ENCODE measurements at places on chromosomes 5 and 9.

- DNase-seq, result no peak
These were observed 43.6 kb upstream of the SYNPO start for GRCh38 chr5:150596826-150597225.

GRCh38 chr9:104779334-104779733 lies 15.4 kb downstream of the NIPSNAP3B start:
- no peak for DNase-seq

GRCh38 chr5:155792873-155793272 lies 534.1 kb upstream of the SGCD start:
- no peak for DNase-seq

DNA sequence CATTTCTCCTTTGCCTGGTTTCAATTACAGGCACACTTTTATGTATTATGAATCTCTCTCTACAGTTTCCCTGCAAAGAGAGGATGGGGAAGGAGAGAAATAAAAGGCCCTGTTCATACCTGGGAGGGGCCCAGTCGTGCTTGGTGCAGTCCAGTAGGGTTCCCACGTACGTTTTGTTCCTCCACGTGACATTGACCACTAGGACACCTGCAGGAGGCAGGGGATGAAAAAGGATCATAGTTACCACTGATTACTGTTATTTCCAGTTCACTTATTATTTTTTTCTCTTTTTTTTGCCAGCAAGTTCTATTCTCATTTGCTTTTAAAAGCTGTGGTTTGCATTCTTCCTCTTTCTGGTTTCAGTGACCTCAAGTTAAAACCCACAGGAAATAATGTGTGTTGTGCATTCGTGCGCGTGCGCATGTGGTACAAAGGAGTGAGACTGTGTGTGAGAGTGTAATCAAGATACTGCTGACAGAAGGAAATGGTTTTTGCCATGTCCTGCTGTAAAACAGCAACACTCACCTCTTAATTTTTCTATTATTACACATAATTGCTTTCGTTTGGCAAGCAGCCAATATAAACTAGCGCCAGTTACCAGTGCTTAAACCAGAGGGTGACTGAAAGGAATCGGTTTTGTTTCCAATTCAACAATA lies 96.8 kb downstream of the ZNF608 start:
- peak; percentile 84 for DNase-seq

GRCh38 chr5:117701062-117701461 lies 1126.4 kb upstream of the SEMA6A start:
- DNase-seq, result no peak

DNA sequence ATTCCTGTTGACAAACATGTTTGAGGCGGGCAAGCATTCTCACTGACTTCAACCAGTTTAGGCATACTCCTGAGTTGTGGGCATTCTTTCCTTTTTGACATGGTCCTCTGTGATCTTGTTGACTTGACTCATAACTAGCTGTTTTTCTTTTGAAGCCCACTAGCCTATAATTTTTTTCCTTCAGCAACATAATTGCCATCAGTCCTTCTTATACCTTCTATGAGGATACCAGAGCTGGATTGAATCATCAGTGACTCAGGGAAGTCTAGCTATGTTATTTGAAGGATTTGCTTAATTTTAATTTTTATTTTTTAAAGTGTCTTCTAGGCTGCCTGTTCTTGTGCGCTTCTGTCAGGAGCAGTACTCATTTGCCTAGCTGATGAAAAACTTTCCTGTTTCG lies 259.5 kb downstream of the NR3C1 start:
- DNase-seq, result no peak

DNA sequence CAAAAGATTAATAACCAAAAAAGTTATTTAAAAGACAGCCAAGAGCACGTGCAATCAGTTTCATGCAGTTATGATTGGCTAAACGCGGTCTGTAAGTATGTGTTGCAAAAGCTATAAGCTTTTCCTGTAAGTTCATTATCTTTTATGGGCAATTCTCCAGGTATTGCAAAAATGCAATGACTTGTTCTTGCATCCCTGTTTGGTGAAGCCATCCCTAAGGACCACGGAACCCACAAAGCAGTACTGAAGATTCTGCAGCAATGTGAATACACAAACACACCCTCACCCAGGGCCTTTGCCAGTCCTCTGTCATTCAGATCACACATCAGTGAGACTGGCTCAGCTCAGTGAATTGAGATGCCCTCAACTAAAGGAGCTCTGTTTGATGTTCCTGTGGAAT lies 11.4 kb downstream of the GCNT4 start:
- DNase-seq, result no peak

DNA sequence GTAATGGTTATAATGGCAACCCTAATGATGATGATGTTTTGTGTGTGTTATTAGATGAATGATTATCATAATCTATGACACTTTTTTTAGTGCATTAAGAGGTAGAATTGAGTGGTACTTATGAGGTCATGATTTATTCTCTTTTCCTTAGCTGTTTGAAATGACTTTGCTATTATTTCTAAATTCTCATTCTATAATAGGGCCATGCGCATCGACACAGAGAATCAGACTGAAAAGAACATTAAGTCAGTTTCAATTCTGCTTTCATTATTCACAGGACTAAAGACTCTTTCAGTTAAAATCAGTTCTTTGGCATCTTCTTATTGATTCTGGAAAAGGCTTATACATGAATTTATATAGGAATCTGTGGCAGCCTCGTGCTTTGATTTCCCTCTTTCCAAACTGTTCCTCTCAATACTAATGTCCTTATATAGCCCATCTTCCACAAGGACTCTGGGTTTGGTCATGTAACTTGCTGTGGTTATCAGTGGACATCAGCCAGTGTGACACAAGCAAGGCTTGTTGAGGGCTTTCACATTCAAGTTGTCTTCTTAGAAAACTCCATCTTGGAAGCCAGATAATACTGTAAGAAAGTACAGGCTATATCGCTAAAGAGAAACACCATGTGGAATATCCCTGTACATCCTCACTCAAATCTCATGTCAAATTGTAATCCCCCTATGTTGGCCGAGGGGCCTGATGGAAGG lies 140.3 kb upstream of the CHD1 start:
- DNase-seq, result no peak

DNA sequence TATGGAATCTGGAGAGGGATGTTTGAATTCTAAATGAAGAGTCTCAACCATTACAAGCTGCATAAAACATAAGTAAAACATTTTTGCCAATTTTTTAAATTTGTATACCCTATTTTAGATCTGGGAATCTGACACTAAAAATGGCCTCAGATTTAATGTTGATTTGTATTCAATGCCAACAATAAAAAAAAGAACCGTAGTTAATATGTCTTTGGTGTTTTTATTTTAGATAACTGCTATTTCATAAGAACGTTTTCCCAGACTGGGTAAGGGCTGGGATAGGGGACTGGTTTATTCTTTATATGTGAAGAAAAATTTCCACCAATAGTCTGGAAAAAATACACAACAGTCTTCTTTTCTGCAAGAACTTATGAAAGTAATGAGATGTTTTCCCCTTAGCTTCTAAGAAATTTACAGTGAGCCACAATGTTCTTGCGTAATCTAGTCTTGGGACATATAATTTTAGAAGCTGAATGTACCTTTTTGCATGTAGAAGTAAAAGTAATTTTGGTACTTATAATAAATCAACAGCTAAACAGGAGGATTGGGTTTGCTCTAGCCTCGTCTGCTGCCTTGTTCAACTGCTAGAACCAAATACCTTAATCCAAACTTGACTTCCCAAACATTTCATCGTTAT lies 244.6 kb upstream of the EFNA5 start:
- no peak for DNase-seq

DNA sequence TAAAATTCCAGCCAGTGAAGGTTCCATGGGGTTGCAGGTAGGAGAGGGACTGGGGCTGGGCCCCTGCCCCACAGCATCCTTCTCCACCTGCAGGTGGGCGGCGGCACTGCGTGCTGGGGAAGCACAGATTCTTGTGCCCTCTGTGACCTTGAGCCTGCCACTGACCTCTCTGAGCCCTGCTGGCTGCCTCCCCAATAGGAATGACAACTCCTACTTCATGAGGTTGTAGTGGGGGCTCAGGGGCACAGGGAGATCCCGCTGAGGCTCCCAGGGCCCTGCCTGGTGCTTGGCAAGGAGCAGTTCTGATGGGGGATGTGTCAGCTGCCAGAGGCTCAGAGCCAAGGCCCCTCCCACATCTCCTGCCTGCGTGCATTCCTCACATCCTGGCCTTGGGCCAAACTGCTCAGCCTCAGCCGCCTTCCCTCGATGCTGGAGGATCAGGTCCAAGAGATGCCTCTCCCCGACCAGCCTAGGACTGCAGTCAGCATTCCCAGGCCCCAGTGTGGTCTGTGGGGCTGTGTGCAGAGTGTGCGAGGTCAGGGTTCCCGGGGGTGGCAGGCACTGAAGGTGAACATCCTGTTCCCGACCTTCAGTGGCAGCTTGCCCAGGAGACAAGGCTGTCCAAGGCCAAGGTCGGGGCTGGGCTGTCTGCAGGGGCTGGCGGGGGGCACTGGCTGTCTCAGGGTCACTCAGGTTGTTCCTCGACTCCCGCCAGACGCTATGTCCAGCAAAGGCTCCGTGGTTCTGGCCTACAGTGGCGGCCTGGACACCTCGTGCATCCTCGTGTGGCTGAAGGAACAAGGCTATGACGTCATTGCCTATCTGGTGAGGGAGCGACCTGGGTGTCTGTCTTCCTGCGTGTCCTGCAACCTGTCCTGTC lies 7.0 kb downstream of the ASS1 start:
- no peak for DNase-seq

- no peak for DNase-seq
These were observed 488 bp downstream of the COL15A1 start for GRCh38 chr9:98944057-98944733.

DNA sequence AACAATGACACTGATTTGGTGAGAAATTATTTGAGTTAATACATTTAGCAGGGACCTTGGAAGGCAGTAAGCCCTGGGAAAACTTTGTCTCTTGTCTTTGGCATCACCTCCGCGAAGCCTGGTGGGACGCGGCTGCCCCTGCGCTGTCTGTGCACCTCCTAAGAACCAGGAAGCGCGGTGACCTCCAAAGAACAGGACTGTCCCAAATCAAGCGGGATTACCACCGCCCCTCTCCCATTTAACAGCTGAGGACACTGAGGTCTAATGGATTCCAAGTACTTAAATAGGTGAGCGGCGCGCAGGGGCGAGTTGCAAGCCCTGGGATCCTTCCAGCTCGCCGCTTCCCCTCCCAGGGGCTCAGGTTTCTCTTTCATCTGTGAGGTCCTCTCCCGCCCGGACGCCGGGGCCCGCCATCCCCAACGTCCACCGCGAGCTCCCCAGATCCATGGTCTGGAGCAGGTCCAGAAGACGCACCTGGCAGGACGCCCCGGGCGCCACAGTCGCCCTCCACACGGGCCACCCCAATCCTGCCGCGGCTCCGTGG lies 432 bp downstream of the STARD4 start:
- no peak for DNase-seq

GRCh38 chr5:10723514-10723913 lies 37.5 kb downstream of the DAP start:
- DNase-seq, result no peak

- peak; percentile 46 for DNase-seq
These were observed 132.4 kb downstream of the GABBR2 start for GRCh38 chr9:98576354-98576753.

DNA sequence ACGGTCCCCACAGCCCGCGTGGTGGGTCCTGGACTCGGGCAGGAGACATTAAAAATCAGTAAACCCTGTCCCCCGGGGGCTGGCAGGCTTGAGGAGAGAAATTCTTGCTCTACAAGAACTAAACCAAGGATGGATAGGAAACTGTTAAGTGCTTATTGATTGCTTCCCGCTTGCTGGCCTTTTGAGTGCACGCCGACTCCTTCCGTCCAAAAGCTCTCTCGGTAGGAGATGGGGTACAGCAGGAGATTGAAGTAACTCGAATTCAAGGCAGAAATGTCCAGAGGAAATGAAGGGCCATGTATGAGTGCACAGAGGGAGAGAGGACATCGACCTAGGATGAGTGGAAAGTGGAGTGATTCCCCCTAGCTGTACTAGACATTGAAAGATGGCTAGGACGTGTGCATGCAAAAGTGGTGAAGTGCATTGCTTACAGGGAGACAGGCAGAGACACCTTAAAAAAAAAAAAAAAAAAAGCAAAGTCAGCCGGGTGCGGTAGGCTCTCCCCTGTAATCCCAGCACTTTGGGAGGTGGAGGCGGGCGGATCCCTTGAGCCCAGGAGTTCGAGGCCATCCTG lies 923 bp downstream of the RECK start:
- DNase-seq, result no peak

DNA sequence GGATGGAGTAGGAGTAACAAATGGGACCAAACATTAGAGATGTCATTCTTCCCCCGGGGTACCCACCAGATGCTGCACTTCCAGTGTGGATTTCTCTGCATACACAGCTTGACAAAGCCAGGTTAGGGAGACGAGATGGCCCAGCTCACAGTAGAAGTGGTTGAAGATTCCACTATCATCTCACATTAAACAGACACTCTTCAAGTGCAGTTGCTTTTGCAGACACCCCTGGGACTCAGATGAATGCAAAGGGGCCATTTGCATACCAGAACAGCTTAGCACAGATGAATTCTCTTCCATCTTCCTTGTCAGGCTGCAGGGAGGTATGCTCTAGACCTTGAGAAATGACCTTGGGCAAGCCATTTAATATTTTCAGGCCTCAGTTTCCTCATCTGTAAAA lies 12.6 kb upstream of the C5orf58 start:
- DNase-seq, result no peak

GRCh38 chr5:157817387-157817702 lies 41.6 kb downstream of the CLINT1 start:
- no peak for DNase-seq

GRCh38 chr5:72817076-72817481 lies 618 bp downstream of the TNPO1 start:
- no peak for DNase-seq

DNA sequence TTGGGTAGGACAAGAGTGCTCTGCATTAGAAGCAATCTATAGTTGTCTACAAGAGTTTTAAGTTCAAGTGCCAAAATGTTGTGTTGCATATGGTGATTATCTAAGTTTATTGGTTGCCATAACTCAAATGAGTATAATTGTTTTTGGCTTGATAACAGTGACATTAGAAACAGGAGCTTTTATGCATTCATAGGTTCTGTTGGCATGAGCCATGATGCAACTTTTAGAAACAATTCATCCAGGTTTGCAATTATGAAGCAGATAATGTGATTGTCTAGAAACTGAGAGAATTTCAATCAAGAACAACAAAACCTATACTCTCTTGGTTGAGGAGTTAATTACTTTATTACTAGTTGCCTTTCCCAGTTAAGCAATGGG lies 137.0 kb downstream of the PBX3 start:
- DNase-seq, result no peak

- DNase-seq, result no peak
These were observed 109.5 kb downstream of the PALM2AKAP2 start for GRCh38 chr9:109889456-109889855.

GRCh38 chr9:27726244-27727081 lies 153.2 kb upstream of the C9orf72 start:
- peak; percentile 27 for DNase-seq

- no peak for DNase-seq
These were observed 723.8 kb upstream of the EDIL3 start for GRCh38 chr5:85108471-85108870.

- DNase-seq, result no peak
These were observed 88.0 kb upstream of the FTMT start for GRCh38 chr5:121763665-121764064.

Data from GDM1 (cell line).